ENCODE measurements at places on chromosomes 1 and 21.

- DNase-seq = no peak
These were observed 54.8 kb downstream of the CTH start for GRCh38 chr1:70465911-70466310.

DNA sequence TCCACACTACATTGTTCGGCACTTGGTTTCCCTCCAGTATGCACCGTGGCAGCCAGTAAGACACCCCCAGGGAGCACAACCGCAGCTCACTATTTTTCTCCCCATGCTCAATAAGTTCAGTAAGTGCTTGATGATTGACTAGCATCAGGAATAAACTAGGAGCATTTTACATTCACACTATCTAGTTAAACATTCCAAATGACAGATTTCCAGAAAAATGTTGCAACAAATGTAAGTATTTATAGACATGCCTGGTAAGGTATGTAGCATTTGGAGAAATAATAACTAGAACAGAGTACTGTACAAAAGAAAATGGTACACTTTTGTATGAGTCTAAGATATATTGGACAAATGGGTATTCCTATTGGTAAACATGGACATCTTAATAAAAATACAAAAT, 92.9 kb downstream of the SLC45A1 start:
- DNase-seq = no peak

- DNase-seq = no peak
These were observed 40.3 kb downstream of the CD247 start for GRCh38 chr1:167477986-167478385.

DNA sequence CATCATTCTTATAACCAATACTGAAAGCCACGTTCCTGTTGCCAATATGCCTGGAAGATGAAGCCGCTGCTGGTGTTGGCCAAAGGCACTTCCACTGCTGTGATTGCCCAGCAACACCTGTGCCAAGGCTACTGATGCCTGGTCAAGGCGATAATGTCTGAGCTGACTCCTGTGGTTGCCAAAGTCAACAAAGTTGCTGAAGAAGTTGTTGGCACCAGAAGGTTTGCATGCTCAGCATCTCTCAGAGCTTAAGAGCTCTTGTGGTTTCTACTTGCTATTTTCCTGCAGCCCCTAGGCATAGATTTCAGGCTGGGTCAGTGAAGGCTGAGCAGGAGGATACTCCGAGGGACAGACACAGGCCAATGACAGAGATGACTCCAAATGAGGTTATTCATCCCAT, 63.4 kb upstream of the RAB3GAP2 start:
- no peak for DNase-seq

DNA sequence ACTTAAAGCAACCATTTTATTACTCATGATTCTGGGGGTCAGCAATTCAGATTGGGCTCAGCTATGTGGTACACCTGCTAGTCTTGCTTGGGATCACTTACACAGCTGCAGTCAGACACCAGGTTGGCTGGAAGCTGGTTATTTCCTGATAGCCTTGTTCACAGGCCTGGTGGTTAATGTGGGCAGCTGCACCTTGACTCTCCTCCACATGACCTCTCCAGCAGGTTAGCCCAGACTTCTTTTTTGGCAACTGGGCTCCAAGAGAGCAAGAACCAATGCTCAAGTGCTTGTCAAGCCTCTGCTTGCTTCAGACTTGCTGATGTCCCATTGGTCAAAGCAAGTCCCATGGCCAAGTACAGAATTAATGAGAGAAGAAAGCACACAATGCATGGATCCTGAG, 11.8 kb upstream of the POGK start:
- DNase-seq = no peak

- no peak for DNase-seq
These were observed 1.5 kb downstream of the RABGGTB start for GRCh38 chr1:75787524-75787923.

GRCh38 chr1:27811741-27812500, 18.7 kb upstream of the PPP1R8 start:
- DNase-seq = no peak

DNA sequence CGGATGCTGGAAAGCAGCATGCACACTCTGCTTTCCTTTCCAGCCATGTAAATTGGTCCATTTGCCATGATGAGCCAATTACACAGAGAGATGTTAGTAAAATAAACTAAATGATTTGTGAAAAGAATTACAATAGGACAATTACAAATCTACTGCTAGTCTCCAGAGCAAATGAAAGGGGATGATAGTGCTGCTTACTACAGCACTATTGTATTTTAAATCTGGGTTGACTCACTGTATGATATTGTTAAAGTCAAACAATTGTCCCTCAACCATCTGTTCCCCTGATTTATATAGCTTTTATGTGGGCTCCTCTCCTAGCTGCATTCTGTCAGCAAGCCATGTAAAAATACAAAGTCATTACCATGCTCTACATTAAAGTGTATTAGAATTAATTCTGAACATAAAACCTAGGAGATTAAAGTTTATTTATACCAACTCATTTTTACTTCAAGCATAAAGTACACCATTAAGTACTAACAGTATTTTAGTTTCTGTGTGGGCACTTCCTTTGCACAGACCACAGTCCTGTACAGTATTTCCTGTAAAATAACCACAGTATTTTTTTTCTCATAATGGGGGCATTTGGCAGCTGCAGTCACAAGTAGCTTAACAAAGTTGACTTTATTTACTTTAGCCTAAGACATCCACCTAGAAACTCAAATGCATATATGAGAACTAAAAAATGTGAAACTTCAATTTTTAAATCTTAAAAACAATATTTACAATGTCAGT, 135.8 kb downstream of the VAV3 start:
- no peak for DNase-seq

- DNase-seq = no peak
These were observed 123.7 kb upstream of the COP1 start for GRCh38 chr1:176330782-176331181.

- no peak for DNase-seq
These were observed 2.4 kb downstream of the PTBP2 start for GRCh38 chr1:96723936-96724335.
